NCI-H446 (cell line): ENCODE measurements at places on chromosomes 13 and 19.
A peak's percentile ranks its signal among the peaks of the same experiment; 100 is the strongest.

DNA sequence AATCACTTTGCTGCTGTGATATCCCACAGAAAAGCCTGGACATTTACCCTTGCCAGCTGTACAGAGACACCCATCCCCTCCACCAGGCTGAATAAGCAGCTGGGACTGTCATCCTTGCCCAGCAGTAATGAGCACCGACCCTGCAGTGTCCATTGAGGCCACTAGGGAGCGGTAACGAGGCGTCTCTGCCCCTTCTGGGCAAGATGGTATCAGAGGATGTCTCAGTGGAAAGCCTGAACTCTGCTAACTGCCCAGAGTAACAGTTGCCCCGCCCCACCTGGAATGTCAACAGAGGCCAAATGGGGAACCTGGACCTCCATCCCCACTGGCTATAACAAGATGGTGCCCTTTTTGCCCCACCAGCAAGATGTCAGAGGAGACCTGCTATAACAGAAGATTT is 22.8 kb upstream of the CEACAM20 start:
- peak; percentile 39 for DNase-seq

DNA sequence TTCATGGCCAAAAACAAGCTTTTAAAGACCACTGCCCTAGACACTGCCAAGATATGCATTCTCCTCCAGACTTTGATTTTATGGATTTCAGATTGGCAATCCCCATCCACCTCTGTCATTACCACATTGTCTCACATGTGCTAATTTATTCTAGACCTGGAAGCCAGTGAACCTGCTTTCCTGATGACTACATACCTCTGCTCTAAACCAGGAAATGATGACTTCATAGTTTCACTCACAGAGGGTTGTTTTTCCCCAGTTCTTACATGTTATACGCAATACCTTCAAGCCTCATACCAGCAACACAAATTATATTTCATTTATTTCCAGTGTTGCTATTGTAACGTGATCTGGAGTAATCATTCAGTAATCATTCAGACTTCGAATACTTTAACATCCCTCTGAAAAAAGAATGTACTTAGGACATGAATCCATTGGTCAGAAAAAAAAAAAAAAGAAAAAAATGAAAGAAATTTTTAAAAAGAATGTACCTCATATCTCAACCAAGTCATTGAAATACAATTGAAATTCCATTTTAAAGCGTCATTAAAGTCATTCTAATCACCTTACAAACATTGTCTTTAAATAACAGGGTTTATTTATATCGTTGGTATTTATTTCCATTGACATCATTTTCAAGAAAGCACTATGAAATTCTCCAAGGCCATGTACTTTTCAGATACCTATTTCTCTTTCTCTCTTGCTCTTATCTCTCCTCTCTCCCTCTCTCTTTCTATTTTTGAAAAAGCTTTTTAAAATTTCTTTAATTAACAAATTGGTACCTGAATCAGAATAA is 33.4 kb upstream of the KLF5 start:
- DNase-seq = no peak

DNA sequence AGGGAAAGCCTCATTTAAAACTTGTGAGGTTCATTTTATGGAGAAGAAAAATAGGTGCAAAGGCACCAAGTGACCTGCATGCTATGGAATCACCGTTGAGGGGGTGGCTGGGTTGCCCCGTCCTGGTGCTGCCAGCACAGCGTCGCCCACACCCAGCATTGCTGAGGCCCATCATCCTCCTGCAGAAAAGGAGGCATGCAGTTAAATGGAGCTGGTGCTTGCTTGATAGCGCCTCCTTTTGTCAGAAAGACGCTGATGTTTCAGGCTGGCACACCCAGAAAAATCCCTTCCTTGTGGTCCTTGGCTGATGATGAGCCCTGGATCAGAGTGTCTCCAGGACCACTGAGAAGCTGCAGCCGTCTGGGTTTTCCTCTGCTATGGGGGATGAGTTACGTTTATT is 36.9 kb downstream of the DHRS12 start:
- no peak for DNase-seq

DNA sequence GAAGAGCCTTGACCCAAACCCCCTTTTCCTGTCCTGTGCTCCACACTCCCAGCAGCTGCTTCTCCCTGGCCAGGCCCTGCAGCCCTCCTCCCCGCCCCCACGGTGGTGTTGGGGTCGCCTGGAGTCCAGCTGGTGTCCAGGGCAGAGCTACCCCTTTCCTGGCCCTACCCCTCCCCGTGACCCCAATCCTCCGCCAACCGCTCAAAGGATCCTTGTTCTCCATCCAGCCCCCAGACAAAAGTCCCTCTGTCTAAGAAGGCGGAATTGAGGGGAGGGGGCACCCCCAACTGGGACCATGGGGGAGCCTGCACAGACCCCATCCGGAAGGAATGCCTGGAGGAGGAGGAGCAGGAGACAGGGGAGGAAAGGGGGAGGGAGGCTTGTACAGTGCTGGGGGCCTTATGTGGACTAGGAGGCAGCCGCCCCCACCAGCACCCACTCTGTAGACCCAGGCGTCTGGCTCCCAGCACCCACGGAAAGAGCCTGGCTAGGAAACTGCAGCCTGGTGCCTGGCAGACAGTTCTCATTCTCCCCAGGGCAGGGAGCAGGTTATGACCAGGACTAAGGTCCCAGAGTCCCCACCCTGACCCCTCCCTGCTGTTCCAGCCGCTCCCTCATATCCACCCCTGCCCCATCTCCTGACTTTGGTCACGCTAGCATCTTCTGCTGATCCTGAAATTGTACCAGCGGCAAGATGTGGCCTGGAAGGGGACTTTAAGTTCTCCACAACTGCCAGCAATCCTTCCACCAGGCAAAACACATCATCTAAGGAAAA is at the start of gene FXYD3:
Gene FXYD3, plus strand, starts transcription at position 647 of the 775 bp plus-strand sequence. CDS start 3,554 bp downstream, outside the sequence.
- no peak for DNase-seq

- peak; percentile 9 for DNase-seq
Observed at GRCh38 chr13:41905600-41906254, 55.2 kb downstream of the VWA8 start.

DNA sequence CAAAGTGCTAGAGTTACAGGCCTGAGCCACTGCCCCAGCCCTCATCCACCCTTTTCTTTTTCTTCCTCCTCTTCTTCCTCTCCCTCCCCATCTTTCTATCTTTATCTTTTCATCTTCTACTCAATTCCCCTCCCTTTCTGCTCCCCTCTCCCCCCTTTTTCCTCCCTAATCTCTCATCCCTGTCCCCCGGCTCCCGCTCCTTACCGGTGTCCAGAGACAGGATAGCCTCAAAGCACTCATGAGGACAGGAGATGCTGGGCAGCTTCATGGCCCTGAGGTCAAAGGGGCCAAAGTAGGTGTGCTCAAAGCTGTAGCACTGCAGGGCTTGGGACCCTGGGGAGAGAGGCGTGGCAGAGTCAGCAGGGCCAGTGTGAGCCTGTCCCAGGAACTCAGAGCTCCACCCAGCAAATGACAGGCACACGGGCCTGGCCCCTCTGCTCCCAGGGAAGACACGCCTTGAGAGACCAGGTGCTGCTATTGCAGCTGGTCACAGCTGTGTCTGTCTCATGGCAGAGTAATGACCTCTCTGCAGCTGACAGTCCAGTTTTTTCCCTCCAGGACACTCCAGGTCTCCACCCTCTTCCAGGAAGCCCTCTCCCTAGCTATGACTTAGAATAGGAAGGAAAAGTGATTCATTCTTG is 2.6 kb downstream of the LYPD5 start:
- DNase-seq = no peak

DNA sequence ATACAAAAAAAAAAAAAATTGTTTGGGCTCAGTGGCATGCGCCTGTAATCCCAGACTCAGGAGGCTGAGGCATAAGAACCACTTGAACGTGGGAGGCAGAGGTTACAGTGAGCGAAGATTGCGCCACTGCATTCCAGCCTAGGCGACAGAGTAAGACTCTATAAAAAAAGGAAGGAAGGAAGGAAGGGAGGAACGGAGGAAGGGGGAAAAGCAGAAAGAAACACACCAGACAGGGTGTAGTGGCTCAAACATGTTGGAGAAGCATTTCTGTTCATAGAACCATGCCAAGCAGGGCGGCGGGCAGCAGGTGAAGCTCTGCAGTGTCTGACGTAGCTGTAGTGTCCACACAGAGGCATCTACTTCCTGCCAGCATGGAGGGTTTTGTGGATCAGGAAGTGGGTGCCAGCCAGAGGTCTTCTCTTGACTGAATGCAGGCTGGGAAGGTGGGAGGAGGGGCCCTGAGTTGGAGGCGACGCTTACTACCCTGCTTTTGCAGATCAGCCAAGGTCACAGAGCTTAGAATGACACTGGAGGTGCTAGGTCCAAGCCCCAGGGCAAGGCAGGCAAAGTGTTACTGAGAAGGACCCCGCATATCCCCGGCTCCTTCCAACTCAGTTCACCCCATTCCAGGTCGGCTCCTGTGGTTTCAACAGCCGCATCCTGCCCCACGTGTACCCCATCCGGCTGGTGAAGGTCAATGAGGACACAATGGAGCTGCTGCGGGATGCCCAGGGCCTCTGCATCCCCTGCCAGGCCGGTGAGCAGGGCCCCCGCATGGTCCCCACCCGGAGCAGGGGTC is 11.6 kb upstream of the PGLS start:
- DNase-seq = no peak

DNA sequence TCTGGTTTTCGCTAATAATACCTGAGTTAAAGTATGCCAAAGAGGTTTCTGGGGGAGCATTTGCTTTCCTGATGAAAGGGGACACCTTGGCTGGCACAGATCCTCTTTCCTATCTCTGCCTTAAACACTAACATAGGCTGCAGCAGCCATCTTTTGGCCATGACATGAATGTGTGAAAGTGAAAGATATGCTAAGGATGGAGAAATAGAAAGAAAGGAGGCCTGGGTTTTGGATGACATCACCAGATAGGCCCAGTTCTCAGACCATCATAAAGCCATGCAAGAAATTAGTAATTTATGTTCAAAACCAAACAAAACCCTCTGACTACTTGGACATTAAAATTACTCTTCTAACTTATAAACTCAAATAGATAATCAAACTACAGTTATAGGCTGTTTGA is 279.7 kb downstream of the COG6 start:
- DNase-seq = no peak

- no peak for DNase-seq
Observed at GRCh38 chr13:30222254-30222653, 85.1 kb downstream of the KATNAL1 start.

GRCh38 chr19:45474606-45475521 is 7.1 kb downstream of the FOSB start:
- DNase-seq = no peak

- DNase-seq = no peak
Observed at GRCh38 chr13:40581277-40581579, 85.2 kb downstream of the FOXO1 start.

- no peak for DNase-seq
Observed at GRCh38 chr19:50485284-50485955, 8.8 kb upstream of the GARIN5A start.

- no peak for DNase-seq
Observed at GRCh38 chr13:110811771-110812120, 98.2 kb downstream of the ING1 start.

DNA sequence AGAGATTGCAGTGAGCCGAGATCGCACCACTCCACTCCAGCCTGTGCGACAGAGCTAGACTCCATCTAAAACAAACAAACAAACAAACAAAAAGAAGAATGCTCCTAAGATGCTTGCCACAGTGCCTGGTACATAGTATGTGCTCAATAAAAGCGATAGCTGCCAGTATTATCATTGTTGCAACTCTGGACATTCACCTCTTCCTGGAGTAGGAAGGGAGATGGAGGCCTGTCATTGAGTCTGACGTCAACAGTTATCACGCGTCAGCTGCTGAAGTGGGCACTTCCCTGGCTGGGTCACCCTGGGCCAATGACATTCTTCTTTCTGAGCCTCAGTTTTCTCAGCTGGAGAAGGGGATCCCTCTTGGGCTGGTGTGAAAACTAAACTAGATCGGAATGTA is 4.2 kb upstream of the PLAUR start:
- DNase-seq = no peak

GRCh38 chr13:73057284-73058063 is 1.3 kb upstream of the KLF5 start:
- DNase-seq = no peak

DNA sequence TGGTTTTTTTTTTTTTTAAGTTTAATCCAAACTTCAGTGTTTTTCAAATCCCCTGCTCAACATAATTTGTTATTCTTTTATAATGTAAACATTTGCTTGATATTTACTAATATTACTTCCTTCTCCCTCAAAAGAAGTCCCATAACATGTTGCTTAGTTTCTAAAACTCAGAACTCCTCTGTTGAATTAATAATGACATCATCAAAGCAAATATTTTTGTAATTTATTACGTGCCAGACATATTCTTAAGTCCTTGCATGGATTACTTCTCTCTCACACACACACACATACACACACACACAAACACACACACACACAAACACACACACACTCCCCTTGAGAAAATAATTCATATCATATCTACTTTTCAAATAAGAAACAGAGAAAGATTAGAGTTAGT is 1432.3 kb upstream of the SPRY2 start:
- no peak for DNase-seq

DNA sequence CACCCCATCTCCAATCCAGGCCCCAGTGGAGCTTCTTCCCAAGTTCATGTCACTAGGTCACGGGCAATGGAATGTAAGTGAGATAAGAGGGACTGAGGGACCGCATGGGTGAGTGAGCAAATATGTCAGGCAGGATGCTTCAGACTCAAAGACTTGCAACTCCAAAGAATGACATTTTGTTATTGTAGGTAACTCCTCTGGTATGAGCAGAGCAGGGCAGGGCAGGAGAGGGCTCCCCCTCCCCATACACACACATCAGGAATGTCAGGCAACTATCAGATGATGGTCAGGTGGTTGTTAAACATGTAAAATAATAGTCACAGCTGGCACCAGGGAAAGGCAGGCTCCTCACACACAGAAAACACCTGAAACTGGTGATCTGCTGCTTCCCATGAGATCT is 10.6 kb downstream of the ERVV-2 start:
- DNase-seq = no peak

DNA sequence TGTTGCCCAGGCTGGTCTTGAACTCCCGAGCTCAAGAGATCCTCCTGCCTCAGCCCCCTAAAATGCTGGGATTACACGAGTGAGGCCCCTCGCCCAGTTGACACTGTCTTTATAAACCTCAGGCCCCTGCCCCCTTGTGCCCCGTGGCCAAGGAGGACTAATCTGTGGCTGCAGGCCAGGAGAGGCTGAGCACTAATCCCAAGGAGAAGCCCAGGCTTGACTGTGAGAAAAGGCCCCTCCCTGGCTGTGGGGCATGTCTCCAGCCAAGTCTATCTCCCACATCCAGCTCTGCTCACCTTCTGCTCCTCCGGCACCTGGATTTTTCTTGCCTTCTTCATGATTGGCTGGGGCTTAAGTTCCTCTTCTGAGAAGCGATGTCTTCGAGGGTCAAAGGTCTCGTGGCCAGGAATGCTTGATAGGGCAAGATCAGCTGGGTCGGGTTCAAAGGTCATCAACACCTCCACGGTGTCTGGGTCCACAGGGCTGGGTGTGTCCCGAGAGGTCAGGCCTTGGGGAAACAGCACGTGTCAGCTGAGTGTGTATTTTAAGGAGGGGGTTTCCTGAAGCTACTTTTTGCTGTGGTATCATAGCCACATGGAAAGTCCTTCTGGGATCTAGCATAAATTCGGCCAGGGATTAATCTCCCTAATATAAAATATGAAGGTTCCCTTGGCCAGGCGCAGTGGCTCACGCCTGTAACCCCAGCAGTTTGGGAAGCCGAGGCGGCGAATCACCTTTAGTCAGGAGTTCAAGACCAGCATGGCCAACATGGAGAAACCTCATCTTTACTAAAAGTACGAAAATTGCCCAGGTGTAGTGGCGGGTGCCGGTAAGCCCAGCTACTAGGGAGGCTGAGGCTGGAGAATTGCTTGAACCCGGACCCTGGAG is 3.8 kb downstream of the DBP start:
- DNase-seq = peak; percentile 32

GRCh38 chr13:108911807-108912206 is 282.4 kb downstream of the MYO16 start:
- no peak for DNase-seq
